Activated T-helper 17 cell treated with anti-CD3 and anti-CD28 coated beads, Interleukin-2, amount 50 U/mL, for 72 hours (primary cell): ENCODE measurements at places on chromosomes 7 and 10.
A peak's percentile ranks its signal among the peaks of the same experiment; 100 is the strongest.

DNA sequence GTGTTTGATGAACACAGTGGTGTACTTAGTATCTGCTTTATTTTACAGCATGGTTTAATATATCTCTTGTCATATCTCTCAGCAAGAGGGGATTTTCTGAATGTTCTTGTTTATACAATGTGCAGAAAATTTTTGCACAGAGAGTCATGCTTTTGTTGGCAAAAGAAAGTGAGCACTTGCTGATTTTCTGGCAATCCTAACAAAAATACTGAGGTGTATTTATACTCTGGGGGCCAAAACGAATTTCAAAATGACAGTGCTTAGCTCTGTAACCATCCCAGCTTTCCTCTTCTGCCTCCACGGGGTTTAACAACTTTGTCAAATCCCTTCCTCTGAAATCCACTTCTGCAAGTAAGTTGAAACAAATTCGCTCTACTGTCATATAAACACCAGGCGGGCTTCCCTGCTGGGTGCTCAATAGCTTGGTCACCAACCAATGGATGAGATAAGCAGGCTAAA is 169.2 kb downstream of the NOC3L start:
- ATAC-seq, result no peak

GRCh38 chr10:92929896-92930295 is 81.6 kb downstream of the EXOC6 start:
- no peak for ATAC-seq

GRCh38 chr10:5486853-5487235 is 12.5 kb downstream of the CALML5 start:
- no peak for ATAC-seq

DNA sequence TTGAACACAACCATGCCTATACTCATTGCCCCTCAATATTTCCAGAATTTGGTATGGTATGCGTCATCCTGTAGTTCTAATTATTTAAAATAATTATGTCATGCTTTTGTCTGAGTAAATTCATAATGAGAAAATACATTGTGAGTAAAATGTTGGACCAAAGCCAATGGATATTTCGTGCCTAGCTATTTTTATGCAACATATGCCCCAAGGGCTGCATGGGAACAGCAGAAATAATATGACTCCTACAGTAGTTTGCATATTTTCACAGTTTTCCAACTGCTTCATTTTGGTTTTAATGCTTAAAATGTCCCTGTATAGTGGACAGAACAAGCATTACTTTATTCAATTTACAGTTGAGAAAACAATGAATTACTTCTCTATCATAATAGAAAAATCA is 1115.6 kb upstream of the GHITM start:
- ATAC-seq, result no peak

DNA sequence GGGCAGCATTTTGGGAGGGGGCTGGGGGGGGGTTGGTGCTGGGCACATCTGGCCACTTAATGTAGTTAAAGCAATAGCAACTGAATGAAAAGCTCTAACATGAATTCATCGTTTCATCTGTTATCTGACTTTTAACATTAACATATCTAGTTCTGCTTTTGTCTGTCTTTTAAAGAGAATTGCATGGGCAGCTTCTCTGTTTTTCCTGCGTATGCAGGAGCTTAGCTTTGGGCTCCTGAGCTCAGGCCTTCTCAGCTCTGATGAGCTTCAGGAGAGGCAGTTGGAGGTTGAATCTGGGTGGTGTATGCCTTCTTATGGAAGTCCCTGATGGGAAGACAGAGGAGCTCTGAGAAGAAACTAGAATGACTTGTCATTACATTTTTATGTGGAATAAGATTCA is 58.4 kb downstream of the DNAJB6 start:
- ATAC-seq, result no peak

DNA sequence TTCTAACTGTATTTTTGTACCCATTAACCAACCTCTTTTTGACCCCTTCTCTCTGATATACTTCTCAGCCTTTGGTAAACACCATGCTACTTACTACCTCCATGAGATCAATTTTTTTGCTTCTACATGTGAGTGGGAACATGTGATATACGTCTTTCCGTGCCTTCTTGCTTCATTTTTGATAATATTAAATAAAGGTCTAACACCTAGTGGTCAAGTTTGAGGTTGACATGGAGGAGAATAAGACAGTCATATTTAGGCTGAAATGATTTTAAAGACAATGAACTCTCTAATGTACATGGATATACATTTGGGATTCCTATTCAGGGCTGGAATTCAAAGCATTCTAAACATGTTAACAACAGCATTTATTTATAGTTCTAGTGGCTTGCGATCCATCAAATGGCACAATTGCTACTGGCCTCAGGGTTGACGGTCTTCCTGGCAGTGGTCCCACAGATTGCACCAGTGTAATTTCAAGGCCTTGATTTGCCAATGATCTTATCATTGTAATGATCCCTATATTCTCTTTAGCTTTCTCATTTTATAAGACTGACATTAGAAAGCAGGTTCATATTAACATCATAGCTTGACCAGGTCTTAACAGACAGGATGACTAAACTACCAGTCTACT is 315.9 kb upstream of the ETV1 start:
- no peak for ATAC-seq

DNA sequence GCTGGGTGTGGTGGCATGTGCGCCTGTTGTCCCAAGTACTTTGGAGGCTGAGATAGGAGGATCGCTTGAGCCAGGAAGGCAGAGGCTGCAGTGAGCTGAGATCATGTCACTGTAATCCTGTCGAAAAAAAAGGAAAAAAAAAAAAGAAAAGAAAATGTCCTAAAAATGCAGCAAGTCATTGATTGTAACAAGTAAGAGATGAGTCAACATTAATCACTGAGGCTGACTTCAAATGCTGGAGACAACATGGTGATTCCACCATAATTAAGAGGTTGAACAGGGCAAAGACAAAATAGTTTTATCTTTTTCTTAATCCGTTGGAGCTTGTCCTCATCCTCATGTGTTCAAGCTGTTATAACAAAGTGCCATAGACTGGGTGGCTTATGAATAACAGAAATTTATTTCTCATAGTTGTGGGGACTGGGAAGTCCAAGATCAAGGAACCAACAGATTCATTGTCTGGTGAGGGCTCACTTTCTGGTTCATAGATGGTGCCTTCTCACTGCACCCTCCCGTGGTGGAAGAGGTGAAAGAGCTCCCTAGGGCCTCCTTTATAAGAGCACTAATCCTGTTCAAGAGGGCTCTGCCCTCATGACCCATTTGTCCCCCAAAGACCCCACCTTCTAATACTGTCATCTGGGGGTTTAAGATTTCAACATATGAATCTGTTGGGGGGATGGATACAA is 60.3 kb downstream of the TBXAS1 start:
- peak; percentile 29 for ATAC-seq

GRCh38 chr10:42707234-42707633 is 68.9 kb upstream of the ZNF33B start:
- ATAC-seq, result no peak

- ATAC-seq, result no peak
These were observed 276.7 kb upstream of the MEOX2 start for GRCh38 chr7:15963206-15963605.

DNA sequence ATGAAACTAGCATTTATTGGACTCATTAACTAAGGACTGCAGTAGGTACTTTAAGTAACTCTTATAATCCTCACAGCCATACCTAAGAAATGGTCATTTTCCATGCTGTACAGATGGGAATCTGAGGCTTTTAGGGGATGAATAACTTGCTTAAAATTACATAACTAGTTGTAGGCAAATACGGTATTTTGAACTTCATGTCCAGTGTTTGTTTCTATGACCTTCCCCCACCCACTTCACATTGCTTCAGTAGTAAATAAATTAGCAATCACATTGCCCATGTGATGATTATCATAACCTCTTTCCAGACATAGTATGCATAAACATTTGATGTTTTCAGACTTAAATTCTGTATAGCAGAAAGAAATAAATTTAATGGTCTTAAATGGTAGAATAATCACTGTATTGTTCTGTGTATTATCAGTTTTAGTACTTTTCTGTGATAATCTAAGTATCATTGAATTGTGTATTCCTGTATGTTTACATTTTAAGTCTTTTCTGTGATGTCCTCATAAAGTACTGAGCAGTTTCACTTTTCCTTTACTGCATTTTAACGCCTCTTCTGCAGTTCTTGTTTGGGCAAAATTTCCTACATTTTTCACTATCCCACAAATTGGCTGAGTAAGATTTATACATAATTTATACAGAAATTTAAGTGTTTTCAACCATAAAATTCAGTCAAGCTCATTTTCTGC is 48.3 kb downstream of the ANKIB1 start:
- ATAC-seq, result no peak

- ATAC-seq, result peak; percentile 52
These were observed 61.9 kb downstream of the MCU start for GRCh38 chr10:72753760-72754231.

DNA sequence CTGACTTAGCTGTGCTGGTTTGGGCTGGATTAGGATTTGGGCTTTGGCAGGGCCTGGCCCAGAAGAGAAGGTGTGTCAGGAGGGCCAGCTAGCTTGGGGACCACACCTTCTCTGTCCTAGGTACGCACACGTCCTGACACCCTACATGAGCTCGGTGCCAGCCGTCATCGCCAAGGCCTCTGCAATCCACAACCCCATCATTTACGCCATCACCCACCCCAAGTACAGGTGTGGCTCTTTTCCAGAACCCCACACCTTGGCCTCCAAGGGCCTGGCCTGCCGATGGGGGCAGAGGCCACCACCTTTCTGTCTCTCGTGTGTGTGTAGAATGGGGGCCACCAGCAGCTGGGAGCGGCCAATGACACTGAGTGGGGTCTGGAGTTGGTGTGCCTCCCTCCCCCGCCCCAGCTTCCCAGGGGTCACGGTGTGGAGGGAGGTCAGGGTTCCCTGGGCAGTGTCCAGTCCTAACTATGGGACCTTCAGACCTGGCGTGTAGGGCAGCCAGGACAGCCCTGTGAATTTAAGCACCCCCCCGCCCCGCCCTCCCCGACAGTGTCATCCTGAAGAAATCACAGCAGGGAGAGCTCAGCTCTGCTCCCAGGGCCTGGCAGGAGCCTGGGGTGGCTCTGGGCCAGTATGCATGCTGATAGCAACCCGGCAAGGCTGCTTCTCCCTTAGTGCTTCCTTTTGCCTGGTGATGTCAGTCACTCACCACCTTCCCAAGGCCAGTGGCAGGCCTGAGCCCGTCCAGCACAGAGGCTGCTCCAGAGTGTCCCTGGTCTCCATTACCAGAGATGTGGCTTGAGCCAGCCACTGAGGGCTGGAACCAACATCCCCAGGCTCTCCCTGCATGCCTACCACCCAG is 6.9 kb upstream of the LDB3 start:
- ATAC-seq, result no peak

- ATAC-seq, result no peak
These were observed 225.2 kb downstream of the MAD1L1 start for GRCh38 chr7:2007551-2007950.

GRCh38 chr10:91798649-91799611 is 704 bp downstream of the TNKS2 start:
- ATAC-seq, result peak; percentile 51

- ATAC-seq, result no peak
These were observed 85.4 kb upstream of the SLC13A1 start for GRCh38 chr7:123285076-123285700.

DNA sequence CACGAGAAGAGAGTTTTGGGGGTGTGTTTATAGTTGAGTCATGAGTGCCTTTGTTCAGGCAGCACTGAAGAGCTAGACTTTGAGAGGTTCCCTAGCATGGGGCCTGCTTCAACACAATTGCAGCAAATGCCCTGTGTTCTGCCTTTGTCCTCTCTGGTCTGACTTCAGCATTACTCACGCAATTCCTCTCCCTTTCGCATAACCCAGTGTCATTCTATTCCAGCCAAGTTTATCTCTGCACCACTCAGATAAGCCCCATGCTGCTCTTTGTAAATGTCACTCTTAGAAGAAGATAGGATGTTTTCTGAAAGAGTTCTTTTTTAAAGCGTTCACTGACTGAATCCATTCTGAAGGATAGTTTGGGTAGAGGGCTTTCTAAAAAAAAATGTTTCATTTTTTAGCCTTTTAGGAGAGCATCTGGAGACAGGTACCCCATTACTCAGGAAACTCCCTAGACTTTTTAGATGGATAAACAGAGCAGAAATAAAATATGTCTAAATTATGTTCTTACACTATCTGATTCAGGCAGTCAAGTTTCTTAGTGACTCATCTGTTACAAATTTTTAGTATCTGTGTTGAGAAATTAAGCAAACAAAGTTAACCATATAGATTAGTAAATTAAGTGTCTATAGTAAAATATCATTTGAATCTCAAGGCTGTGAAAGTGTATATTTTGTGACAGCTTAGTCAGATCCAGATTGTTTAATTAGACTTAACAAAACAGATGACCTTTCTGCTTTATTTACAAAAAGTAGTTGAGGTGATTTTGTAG is 318.5 kb downstream of the GPR158 start:
- no peak for ATAC-seq

DNA sequence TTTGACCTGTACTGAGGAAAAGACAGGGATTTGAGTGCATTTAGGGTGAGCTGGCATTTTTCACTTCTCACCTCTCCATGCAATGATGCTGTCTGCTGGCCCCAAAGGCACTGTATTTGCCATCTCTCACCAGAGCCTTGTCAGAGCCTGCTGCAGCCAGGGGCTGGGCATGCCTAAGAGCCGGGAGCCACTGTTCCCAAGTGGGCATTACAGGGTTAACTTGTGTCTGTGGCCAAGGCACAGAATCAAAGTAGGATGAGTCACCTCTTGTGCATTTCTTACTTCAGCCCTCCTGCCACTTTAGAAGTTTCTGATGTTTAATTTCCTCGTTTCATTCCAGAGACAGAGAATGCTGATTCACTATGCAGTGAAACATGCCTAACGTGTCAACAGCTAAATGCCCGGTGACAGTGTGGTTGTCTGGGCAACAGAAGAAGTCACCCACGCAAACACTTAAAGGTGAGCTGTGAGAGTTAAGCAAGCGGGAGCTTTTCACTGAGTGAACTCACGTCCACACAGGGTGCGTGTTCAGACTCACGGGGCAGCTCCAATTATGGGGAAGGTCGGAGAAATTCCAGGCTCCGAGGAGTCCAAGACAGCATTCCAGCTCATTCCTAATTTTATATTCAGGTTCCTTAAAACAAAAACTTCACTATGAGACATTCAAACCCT is 57.1 kb upstream of the IGFBP3 start:
- ATAC-seq, result peak; percentile 92
